ENCODE measurements at places on chromosomes 7 and 10.

- DNase-seq, result no peak
These were observed 29.6 kb downstream of the COL13A1 start for GRCh38 chr10:69831231-69831855.

GRCh38 chr10:132517951-132518521 is 19.6 kb upstream of the INPP5A start:
- DNase-seq, result no peak

GRCh38 chr7:70807650-70808049 is 324.3 kb upstream of the GALNT17 start:
- DNase-seq, result no peak

DNA sequence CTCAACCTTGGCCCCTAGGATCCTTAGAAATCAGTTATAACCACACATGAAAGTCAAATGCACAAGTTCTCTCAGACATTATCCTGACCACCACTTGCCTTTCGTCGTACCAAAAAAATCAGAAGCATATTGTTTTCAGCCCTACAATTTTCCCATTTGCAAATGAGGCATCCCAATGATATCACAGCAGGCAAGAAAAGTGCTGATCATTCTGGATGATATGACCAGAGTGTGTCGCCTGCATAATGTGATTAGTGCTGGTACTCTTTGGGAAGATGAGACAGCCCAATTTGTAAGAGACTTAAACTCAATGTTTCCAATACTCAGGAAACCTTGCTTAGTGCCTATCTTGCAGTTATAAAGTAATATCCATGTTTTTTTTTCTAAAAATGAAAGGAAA is 168.0 kb downstream of the SORCS1 start:
- DNase-seq, result no peak

GRCh38 chr7:39637400-39637799 is 14.0 kb downstream of the RALA start:
- no peak for DNase-seq

- no peak for DNase-seq
These were observed 47.7 kb upstream of the GTF2IRD1 start for GRCh38 chr7:74405899-74406512.

GRCh38 chr7:101678658-101679057 is 49.6 kb upstream of the MYL10 start:
- no peak for DNase-seq

All from stimulated activated CD8-positive, alpha-beta memory T cell treated with anti-CD3 and anti-CD28 coated beads, Interleukin-12 subunit alpha, Interleukin-12 subunit beta, amount 100 ng/mL, for 1 hour (primary cell).